Activated T-helper 9 cell treated with anti-CD3 and anti-CD28 coated beads, Interleukin-2, amount 50 U/mL, for 16 hours (primary cell): ENCODE measurements at places on chromosomes 6 and 20.

DNA sequence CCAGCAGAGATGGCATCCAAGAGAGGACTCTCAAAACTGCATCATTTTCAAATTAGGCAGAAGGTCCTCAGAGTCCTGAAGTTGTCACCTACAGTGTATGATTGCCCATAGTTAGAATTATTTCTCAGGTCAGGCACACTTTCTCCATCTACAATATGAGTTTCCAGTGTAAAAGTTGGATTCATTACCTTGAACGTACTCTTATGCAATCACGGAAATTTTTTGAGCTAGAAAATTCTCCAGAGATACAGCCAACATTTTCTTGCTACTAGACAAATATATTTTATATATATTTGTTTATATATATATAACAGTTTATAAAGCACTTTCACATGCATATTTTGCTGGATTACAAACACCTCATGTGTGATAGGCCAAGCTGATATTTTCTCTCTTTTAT is 29.4 kb upstream of the SERPINB1 start:
- no peak for DNase-seq

DNA sequence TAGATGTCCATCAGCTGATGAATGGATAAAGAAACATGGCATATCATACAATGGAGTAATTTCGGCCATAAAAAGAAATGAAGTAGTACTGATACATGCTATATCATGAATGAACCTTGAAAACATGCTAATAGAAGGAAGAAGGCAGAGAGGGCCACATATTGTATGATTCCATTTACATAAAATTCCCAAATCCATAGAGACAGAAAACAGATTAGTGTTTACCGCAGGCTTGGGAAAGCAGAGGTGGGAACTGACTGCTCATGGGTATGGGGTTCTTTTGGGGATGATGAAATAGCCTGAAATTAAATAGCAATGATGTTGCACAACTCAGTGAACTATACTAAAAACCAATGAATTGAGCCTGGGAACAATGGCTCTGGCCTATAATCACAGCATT is 58.3 kb downstream of the SERAC1 start:
- no peak for DNase-seq

- DNase-seq: no peak
These were observed 329.1 kb upstream of the QKI start for GRCh38 chr6:163085426-163085825.

- no peak for DNase-seq
These were observed 108.5 kb downstream of the LY86 start for GRCh38 chr6:6696867-6697531.

DNA sequence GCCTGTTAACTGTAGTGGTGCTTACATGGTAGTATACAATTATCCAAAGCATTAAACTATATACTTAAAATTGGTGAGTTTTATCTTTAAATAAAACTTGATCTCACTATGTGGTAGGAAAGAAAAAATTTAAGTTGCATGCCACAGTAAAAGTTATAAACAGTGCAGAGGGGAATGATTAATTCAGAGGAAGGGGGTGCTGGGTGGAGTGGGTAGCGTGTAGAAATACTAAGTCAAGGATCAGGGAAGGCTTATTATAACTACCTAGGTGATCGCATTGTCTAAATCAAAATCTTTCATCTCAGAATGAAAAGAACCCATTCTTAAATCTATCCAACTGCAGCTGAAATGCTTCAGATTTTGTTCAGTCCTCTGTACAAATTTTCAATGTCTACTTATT is 428.3 kb downstream of the ADGRB3 start:
- no peak for DNase-seq

DNA sequence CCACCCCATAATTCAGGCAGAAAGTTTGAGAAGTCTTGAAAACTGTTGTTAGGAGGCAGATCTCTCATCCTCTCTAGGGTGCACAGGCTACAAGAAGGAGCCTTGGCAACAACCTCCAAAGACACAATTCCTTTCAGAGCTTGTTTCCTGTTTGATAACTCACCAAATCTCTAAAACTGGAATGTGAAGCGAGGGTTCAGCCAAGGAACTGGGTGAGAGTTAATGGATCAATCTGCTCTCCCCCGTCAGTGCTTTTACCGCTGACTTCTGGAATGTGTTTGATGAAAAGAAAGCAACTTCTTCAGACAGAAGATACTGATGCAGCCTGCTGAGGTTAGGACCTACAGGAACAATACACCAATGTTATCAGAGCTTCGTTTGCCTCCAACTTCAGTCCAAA is 171.8 kb upstream of the BMP2 start:
- no peak for DNase-seq

DNA sequence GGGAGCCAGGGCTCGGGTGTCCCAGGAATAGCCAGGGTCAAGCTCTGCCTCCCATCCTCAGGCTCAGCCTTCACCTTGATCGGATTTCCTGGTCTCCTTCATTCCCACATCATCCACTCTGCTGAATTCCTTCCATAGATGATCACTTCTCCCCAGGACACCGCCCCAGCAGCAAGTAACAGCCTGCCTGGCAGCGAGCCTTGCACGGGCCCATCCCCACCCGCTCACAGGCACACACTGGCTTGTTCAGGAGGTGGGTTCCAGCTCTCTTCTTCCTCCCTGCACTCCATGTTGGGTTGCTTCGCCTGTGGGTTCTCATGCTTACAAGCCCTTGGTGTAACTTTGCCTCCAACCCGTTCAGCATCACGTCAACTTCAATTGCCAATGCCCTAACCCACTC is 113.0 kb upstream of the IYD start:
- DNase-seq: no peak

DNA sequence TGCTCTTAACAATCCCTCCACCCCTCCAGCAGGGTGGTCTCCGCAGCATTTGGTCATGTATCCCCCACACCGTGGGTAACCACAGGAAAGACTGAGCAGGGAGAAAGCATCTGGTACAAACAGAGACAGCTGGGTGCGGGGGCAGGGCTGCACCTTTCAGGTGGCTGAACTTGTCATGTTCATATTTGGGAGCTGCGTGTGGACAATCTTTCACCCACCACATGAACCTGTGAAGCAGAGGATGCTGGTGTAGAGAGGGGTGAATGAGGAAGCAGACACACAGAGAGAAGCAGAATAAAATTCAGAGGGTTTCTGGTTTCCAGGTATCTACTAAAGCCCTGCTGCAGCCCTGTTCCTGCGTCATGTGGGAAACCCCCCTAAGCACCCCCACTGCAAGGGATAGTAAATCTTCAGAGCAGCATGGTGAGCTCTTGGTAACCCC is 8.9 kb downstream of the GFOD1 start:
- no peak for DNase-seq

DNA sequence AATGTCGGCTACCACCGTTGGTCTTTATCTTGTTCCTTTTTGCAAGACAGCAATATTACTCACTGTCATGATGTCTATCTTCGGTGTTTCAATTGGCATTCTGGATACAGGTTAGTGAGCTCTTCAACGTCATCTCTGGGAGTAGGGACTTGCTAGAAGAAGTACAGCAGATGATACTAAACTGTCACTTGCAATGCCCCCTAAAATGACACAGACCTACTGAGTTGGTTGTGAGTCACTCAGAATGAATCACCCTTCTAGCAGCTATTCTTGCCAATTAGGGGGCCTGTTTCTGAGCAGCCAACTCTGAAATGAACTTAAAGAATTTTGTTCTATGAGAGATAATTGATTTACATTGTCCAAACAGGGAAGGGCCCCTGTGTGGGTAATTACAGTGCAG is 176.5 kb downstream of the SLC16A10 start:
- no peak for DNase-seq

DNA sequence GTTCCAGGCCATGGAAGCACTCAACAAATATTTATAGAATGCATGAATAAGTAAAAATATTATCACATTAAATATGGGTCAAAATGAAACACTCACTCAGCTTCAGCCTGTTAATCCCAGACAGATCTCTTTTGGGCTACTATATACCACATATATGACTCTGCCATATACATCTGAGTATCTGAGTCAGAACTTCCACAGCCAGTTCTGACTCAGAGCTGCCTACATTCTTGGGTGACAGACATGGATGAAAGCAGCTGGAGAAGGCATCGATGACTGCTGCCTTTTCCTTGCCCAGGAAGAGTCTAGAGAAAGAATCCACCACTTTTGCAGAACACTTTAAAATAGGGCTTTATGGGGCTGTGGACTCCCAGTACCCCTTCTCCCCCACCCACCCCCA is 11.5 kb upstream of the PDYN start:
- DNase-seq: no peak

DNA sequence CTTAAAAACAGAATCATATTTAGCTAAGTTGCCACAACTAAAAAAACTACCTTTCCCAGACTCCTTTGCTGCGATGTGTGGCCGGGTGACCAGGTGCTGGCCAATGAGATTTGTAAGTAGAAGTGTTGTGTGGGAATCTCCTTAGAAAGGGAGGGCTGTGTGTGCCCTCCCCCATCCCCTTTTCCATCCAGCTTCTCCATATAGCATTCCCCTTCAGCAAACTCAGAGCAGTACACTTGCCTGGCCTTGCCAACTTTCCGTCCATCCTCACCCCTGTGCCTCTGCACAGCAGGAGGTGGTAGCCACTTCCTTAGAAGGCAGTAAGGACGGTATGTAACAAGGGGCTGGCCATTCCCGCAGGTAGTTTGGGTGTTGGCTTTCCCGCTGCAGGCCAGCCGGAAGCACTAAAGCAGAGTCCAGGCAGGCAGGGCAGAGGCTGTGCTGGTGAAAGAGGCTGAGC is 22.3 kb upstream of the KCNK16 start:
- no peak for DNase-seq

- DNase-seq: no peak
These were observed 18.2 kb downstream of the TTLL2 start for GRCh38 chr6:167342879-167343610.
